ENCODE measurements at places on chromosomes 7 and 10.

GRCh38 chr10:79056361-79056735 lies 12.4 kb upstream of the ZMIZ1 start:
- no peak for DNase-seq

GRCh38 chr10:73084209-73084608 lies 12.5 kb downstream of the P4HA1 start:
- DNase-seq: no peak

GRCh38 chr10:69446650-69447151 lies 4.6 kb upstream of the TSPAN15 start:
- DNase-seq: no peak

DNA sequence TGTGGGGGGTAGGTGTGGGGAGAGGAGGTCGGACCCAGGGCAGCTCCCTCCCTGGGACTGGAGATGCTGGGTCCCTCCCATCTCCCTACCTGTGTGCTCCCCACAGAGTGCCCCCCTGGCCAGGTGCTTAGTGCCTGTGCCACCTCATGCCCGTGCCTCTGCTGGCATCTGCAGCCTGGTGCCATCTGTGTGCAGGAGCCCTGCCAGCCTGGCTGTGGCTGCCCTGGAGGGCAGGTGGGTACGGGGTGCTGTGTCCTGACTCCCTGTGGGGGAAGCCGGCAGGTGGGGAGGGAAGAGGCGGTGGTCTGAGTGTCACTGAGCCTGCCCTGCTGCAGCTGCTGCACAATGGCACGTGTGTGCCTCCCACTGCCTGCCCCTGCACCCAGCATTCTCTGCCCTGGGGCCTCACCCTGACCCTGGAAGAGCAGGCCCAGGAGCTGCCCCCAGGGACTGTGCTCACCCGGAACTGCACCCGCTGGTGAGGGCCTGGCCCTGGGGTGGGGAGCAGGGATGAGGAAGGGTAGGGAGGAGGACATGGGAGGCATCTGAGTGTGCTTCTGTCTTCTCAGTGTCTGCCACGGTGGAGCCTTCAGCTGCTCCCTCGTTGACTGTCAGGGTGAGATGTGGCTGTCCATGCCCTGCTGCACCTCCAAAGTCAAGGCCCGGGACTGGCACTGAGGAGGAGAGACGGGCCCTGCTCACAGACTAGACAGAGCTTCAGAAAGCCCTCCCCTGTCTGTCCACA lies 11.7 kb upstream of the ZNF862 start:
- DNase-seq: no peak

DNA sequence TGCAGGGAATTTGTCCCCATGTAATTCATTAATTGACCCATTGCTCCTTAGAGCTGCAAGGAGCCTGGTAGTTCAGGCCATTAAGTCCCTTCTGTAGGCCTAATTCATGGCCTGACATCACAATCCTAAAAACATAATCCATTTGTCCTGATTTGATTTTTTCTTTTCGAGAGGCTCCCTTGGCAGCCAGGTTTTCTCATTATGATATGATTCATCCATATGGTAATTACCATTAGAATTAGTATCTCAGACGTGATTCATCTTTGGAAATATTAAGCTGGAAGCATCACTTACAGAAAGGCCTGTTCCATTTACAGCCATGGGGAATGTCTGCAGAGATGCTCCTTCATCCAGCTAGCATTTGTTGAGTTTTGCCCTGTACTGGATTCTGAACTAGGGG lies 128.5 kb downstream of the PLCE1 start:
- no peak for DNase-seq

GRCh38 chr7:12066521-12066920 lies 144.6 kb upstream of the TMEM106B start:
- no peak for DNase-seq

GRCh38 chr7:78316110-78316509 lies 517.5 kb downstream of the PHTF2 start:
- no peak for DNase-seq

DNA sequence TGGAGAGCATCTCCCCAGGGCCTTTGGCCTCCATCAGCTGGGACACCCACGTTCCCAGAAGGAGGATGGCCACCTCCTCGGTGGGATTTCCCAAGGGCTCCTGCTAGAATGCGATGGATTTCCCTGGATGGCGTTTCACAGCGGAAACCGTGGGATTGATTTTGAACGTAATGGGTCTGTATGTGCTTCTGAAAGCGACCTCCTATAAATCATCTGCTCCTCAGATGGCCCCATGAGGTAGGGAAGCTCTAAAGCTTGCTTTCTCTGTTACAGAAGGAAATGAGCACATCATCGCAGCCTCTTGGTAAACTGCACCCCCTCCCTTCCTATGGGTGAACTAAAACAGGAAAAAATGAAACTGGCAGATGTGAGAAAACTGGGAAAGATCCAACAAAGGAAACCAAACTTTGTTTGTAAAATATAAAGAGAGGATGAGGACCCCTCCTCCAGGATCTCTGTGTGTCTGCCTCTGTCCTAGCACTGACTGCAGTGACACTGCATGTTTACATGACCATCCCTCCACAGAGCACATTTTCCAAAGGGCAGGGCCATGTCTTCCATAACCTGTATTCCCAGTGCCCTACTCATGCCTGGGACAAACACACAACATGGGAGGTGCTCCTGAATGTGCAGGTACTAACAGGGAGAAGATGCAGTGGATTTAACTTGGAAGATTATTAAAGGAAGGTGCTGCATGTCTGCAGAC lies 57.6 kb downstream of the LYZL1 start:
- DNase-seq: no peak

GRCh38 chr10:95601116-95601719 lies 40.0 kb upstream of the SORBS1 start:
- peak; percentile 38 for DNase-seq

DNA sequence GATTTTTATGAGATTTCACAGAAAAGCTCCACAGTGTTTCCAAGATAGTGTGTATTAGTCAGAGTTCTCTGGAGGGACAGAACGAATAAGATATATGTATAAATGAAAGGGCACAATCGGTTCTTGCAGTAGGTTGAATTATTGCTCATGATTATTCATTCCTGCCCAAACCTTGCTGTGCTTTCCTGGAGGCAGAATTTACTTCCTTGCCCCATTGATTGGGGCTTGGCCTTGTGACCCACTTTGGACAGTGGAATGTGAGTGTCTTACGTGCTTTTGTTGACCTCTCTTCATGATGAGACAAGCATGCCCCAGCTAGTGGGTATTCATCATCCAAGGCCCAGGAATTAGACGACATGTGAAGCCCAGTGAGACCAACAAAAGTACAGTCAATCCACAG lies 53.0 kb upstream of the ABCB5 start:
- DNase-seq: no peak
